ENCODE measurements at places on chromosomes 1 and 21. TPM values are rescaled to one million over a fixed set of nuclear protein-coding genes. Genes with fewer than 3 reads are reported as not detected.
A peak's percentile ranks its signal among the peaks of the same experiment; 100 is the strongest.

TCHH gene
- not detected for total RNA-seq

GRCh38 chr1:208476846-208477170, 232.6 kb upstream of the PLXNA2 start:
- DNase-seq, result no peak

- DNase-seq, result no peak
Observed at GRCh38 chr1:162265983-162266382, 110.7 kb downstream of the SPATA46 start.

OTUD3 gene
- 8.1 TPM for total RNA-seq

TSSK3 gene
- total RNA-seq, result not detected

GRCh38 chr1:207798847-207799246, 47.0 kb downstream of the CD46 start:
- DNase-seq, result no peak

XCL2 gene
- 25.4 TPM for total RNA-seq

DNA sequence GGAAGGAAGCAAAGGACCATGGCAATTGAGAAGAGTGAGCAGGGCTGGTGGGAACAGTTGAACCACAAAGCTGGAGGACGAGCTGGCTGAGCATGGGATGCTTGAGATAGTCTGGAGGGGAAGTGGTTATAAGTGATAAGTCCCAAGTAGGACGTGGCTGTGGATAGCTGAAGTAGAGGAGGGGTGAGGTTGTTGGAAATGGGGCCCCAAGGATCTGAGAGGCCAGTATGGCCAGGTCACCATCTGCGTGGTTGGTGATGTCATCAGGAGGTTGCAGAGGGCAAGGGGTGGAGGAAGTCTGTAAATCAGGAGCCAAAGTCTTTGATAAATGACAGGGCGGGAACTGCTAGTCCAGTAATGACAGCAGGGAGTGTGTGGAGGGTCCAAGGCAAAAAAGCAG, 11.0 kb upstream of the REN start:
- no peak for DNase-seq

DNA sequence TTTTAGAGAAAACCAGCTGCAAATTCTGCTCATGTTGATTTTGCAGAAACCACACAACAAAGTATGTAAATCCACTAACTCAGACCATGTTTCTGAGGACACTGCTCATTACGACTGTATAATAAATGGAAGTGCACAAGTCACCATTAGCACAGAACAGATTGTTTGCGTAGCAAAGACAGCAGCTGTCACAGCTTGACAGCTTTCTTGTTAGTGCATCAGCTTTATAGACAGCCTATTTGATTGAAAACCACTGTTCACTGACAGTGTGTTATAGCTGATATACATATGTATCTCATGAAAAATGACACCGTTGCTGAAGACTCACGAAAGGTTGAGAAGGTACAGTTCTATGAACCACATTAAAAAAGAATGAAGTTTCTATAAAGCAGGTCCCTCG, 560.2 kb upstream of the ZRANB2 start:
- no peak for DNase-seq

ZC3H11A gene
- total RNA-seq, result 56.2 TPM

DNA sequence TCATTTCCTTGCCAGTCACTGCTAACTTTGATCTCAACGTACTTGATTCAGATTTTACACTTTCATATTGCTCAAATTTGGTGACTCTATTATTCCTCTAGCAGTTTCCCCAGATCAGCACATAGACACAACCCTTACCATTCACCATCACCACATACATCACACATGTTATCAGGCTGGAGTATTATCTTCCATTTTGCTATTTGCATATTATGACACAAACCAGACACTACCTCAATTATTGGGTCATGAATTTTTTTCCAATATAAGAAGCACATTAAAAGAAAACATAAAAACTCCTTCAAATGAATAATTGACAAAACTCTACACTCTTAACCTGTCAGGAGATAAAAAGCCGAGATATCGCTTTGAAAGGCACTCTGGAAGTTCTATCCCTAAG, 1166.7 kb upstream of the B3GALT2 start:
- no peak for DNase-seq

ACOT7 gene
- 17.5 TPM for total RNA-seq

GRCh38 chr1:87393445-87394085, 64.9 kb downstream of the LMO4 start:
- no peak for DNase-seq

DNASE2B gene
- not detected for total RNA-seq

- DNase-seq, result no peak
Observed at GRCh38 chr1:225780630-225781029, 3.0 kb downstream of the SRP9 start.

SIKE1 gene
- 18.0 TPM for total RNA-seq

S100A9 gene
- 17.4 TPM for total RNA-seq

CDCA8 gene
- total RNA-seq, result not detected

ZSWIM5 gene
- total RNA-seq, result 10.1 TPM

DNA sequence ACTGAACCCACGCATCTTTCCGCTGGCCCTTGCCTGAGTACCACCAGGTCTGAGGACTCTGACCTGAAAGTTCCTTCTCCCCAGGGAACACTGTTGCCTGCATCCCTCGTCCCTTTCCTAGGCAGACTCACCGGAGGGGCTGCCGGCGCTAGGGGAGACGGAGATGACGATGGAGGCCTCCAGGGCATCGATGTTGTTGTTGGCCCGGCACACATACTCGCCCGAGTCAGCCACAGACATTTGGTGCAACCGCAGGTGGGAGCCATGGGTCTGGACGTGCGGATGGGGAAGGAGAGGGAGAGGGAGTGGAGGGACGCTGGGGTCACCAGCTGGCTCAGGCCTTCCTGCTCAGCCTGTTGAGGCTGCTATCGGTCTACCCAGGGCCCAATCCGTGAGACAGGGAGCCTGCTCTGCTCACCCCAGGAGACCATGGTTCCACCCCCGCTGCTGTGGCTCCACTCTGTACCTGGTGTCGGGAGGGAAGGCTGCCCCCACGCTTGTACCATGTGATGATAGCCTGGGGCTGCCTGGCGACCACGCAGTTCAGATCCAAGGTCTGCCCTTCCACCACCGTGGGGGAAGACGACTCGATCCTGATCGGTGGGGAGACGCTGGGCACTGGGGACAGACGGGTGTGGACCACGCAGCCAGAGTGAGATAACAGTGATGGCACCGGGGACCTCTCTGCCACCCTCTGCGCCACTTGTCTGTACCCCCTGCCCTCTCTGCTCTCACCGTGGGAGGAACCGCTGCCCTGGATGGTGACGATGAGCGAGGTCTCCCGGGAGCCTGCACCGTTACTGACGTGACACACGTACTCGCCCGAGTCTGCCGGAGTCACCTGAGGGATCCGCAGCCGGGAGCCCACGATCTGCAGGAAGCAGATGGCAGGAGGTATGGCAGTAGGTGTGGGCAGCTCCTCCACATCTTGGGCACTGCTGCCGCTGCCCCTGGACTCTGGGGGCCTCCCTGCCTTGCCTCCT, 35.4 kb downstream of the LDLRAD2 start:
- DNase-seq, result no peak

DNA sequence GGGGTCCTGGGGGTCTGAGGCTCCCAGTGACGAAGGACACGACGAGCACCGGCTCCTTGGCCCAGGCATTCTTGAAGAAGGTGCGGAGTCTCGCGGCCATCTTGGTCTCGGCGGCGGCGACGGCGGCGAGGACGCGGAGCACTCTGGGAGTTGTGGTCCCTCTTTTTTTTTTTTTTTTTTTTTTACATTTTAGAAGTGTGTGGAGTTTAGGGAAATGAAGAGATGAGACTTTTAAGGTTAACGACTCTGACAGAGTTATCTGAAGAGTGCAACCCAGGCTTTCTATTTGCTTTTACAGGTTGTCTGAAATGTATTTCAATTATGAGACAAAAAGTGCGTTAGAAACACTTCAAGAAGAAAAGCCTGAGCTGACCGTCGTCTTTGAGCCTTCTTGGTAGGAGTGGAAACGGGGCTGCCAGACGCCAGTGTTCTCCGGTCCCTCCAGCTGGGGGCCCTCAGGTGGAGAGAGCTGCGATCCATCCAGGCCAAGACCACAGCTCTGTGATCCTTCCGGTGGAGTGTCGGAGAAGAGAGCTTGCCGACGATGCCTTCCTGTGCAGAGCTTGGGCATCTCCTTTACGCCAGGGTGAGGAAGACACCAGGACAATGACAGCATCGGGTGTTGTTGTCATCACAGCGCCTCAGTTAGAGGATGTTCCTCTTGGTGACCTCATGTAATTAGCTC, 9.7 kb downstream of the OR2B11 start:
- DNase-seq, result peak; percentile 63

DNA sequence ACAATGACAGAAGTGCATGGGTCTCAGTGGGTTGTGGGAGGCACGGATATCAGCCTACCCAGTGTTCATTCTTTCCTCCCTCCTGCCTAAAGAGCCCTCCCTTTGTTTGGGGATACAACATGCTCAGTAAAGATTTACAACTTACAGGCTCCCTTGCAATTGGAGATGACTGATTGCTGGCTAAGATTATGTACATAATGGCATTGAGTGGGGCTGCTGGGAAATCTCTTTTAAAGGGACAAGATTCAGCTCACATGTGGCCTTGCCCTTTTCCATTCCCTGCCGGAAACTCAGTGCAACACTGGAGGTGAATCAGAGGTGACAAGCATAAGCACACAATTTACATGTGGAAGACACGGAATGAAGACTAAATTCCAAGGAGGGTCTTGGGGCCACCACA, 83.7 kb upstream of the CHRM3 start:
- no peak for DNase-seq

DNA sequence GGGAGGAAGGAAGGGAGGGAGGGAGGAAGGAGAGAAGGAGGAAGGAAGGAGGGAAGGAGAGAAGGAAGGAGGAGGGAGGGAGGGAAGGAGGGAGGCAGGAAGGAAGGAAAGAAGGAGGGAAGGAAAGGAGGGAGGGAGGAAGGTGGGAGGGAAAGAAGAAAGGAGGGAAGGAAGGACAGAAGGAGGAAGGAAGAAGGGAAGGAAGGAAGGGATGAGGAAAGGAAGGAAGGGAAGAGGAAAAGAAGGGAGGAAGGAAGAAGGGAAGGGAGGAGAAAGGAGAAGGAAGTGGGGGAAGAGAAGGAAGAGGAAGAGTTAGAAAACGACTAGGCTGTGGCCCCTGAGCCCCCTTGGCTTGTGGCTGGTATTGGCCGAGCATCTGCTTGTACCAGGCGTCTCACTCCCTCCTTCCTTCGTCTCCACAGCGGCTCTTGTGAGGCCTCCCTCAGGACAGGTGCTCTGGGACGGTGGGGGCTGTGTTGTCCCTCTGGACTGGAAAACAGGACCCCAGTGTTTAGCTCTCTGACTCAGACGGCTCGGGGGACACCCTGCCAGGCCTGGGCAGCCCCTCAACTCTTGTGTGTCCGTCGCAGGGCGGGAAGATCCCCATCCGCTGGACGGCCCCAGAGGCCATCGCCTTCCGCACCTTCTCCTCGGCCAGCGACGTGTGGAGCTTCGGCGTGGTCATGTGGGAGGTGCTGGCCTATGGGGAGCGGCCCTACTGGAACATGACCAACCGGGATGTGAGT, 36.2 kb upstream of the C1QA start:
- DNase-seq, result no peak

DOP1B gene
- total RNA-seq, result 33.8 TPM

GRCh38 chr1:164576291-164577271, 17.6 kb downstream of the PBX1 start:
- DNase-seq, result peak; percentile 73

OR2T29 gene
- not detected for total RNA-seq

SH2D5 gene
- total RNA-seq, result 7.0 TPM

GRCh38 chr21:27112186-27112585, 145.3 kb upstream of the ADAMTS5 start:
- DNase-seq, result no peak

DNA sequence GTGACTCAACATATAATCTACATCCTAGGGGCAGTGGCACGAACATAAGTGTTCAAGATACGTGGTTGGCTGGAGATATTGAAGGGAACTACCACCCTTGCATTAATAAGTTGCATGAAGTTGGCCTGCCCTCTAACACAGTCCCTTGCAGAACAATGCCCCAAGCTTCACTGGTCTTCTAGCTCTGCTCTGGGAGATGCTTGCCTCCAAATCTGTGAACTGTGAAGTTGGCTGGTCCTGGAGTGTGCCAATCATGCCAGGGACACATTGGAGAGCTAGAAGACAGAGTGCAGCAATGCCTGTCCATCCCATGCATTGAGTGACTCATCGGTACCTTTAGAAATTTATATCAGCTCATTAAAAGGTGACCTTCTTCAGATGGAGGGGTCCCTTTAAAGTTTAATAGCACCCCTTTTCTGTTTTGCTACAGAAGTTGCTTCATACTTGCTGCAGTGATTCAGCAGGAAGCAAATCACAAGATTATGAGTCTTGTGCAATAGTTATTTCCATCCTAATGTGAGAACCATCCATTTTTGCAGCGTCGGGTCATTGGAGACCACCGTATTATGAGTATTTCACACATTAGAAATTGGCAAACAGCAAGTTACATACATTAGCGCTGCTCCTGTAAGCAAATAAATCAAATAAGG, 55.2 kb upstream of the KAZN start:
- no peak for DNase-seq

- peak; percentile 88 for DNase-seq
Observed at GRCh38 chr1:83860490-83861221, 138.3 kb downstream of the TTLL7 start.

- no peak for DNase-seq
Observed at GRCh38 chr1:114341856-114342255, 169.1 kb downstream of the TRIM33 start.

- DNase-seq, result no peak
Observed at GRCh38 chr1:167431261-167431908, 86.9 kb downstream of the CD247 start.

DNA sequence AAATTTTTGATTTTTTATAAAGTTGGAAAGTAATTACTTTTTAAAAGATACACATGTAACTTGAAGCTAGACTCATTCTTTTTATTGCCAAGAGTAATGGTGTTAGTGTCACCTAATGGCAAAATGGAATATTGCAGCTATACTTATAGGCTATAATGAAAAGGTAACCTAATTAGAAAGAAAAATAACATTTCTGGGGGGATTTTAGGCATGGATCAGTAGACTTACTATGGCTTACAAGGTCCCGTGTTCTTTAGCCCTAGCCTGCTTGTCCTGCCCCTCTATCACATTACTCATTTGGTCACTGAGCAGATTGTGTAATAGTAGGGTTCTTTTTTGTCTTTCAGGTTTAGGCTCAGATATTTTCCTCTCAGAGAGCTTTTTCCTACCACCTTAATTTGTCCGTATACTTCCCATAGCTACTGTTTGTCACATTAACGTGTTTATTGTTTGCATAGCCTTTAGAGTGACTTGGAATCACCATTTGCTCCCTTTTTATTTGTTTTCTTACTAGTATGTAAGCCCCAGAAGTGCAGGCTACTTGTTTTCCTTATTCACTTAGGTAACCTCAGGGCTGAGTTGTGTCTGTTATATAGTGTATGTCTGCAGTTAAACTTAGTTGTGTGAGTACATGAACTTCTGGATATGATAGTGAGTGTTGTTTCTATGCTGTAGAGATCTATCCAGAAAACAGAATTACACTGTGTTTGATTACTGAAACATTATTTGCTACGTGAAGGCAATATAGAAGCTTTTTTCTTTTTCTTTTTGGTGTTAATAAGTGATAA, 58.7 kb downstream of the RABGAP1L start:
- no peak for DNase-seq

GRCh38 chr1:85033221-85033620, 15.1 kb downstream of the MCOLN3 start:
- DNase-seq, result no peak

ADORA1 gene
- not detected for total RNA-seq

FCRL4 gene
- total RNA-seq, result not detected
